ENCODE measurements at places on chromosomes 7 and 10.

- DNase-seq, result no peak
Measured at GRCh38 chr7:20539201-20539600, 76.3 kb upstream of the ABCB5 start.

DNA sequence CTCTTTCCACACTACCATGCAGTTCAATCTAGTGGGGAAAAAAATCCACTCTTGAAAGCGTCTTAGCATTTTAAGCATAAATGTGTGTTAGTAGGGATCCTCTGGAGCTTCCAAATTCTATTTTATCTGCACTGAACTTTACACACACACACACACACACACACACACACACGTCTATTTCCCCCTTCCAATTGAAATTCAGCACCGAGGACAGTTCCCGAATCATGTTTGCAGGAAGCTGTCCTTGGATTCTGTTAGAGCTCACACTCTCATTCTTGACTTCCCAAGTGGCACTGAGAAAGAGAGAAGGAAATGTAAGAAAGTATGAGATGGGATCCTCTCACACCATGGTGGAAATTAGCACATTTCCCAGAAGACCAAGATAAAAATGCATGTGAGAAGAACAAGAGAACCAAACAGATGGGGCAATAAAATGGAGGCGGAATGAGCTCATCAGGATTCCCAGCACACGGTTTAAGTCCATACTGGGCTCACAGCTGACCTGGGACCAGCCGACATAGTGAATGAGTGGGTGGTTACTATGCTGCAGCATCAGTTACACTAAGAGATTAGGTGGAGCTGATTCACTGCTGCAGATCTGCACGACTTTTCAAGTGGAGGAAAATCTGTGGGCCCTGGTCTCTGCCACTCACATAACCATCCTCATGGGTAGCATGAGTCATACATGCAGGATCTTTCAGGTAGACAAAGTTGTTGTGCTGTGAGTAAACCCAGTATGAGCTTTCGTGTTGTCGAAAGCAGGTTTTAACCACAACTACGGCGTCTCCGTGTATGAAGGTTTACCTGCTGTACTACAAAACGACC, 3.3 kb upstream of the NPTX2 start:
- DNase-seq, result no peak

DNA sequence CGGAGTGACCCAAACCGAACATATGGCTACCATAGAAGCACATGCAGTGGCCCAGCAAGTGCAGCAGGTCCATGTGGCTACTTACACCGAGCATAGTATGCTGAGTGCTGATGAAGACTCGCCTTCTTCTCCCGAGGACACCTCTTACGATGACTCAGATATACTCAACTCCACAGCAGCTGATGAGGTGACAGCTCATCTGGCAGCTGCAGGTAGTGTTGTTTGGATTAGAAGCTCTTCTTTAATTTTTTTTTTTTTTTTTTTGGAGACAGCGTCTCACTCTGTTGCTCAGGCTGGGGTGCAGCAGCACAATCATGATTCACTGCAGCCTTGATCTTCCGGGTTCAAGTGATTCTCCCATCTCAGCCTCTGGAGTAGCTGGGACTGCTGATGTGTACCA, 45.8 kb downstream of the NRF1 start:
- no peak for DNase-seq

DNA sequence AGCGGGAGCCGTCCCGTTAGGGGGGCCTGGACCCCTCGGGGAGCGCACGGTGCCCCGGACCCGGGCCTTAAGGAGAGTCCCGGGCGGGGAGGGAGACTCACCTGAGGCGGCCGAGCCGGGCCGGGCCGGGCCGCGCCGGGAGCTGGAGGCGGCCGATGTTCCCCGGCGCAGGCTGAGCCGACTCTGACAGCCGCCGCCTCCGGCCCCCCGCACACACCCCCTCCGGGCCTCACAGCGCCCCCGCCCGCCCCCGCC, at the start of gene ACHE:
Gene ACHE, minus strand, starts transcription at position 188 of the 255 bp plus-strand sequence. CDS start 1,656 bp downstream, outside the sequence.
- DNase-seq, result no peak

DNA sequence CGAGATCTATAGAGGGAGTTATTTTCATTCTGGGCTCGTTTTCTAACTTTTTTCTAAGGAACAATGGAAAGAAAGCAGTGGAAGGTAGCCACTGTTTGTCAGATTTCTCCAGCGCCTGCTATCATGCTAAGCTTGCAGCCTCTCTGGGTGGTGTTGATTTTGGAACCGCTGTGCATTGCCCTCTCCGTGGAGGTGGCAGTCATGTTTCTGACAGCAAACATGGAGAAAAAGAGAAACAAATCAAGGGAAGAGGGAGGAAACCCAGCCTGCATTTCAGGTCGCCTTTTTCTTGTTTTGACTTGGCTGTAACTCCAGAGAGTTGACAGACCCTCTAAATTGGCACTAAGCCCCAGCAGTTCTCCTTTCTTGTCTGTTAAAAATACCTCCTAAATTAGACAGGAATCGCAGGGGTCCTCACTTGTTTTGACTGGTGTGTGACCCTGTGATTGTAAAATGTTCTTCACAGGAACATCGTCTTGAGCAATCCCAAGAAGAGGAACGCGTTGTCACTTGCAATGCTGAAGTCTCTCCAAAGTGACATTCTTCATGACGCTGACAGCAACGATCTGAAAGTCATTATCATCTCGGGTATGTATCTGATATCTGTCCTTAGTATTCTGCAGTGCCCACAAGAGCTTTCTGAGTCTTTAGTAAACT, 4.8 kb downstream of the ECHDC3 start:
- DNase-seq, result no peak

GRCh38 chr10:114343623-114344505, 60.4 kb downstream of the AFAP1L2 start:
- no peak for DNase-seq

DNA sequence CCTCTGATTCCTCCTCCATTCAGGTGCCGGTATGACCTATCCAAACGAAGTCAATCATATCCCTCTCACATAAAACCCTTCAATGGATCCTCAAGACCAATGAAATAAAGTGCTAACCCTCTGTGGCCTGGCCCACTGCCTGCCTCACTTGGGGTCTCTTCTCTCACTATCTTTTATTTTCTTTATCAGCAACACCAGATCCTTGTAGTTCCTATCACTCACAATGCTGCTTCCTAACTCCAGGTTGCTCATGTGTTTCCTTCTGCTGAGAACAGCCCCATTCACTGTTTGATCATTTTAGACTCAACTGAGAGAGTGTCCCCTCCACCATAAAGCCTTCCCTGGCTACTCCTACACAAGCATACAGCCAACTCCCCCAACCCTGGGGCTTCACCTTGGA, 180.6 kb downstream of the DOCK4 start:
- DNase-seq, result no peak

- DNase-seq, result no peak
Measured at GRCh38 chr10:32386623-32387260, 39.8 kb upstream of the EPC1 start.

DNA sequence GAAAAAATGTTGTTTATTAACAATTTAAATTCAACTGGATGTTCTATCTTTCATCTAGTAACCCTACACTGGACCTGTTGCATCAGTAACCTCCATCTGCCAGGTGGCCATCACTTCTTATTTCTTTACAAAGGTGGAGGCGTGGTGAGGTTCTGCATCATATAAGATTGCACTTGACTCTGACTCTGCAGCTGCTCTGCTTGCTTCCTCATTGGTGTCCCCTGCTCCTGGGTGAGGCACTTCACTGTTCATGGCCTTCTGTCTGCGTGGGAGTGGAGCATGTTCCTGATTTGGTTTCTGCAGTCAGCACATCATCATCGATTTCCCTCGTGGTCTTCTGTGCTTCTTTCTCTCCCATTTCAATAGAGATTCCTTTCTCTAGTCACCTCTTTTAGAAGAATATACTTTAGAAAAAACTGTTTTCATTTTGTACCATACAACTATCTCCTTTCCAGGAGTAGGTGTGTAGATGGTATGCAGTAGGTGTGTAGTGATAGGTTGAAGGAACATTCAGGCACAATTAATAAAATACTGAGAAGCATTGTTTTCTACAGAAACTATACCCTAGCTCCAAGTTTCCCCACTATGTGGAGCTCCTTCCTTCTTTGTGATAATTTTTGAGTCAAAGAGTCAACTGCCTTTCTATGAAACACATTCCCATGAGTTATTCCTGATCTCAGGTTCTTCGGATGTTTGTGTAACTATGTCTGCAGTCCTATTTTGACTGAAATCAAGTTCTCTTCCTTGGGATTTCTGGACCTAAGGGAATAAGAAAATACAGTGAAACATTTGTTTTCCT, 231.7 kb upstream of the CNTNAP2 start:
- DNase-seq, result no peak

GRCh38 chr7:98250789-98251188, 1.2 kb downstream of the TECPR1 start:
- DNase-seq, result peak; percentile 11

- no peak for DNase-seq
Measured at GRCh38 chr10:61410353-61411070, 42.7 kb downstream of the TMEM26 start.

GRCh38 chr7:37065779-37066271, 341.5 kb upstream of the AOAH start:
- DNase-seq, result no peak

- no peak for DNase-seq
Measured at GRCh38 chr10:79046326-79046725, 22.4 kb upstream of the ZMIZ1 start.

DNA sequence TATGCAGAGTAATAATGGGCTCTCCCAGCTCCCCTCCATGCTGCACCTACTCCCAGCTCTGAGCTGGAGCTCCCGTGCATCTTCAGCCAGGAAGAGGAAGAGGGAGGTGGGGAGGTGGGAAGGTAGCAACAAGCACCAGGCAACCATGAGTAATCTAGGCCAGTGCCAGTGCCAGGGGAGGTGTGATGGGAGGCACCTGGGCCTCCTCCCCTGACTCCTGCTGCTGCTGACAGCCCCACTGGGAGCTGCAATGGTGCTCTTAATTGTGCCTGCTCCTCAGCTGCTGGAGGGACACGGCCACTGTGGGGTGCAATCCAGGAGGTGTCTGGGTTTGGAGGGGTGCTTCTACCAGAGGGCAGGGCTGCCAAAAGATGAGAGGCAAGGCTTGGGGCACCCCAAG, 243.0 kb downstream of the PLXNA4 start:
- no peak for DNase-seq

DNA sequence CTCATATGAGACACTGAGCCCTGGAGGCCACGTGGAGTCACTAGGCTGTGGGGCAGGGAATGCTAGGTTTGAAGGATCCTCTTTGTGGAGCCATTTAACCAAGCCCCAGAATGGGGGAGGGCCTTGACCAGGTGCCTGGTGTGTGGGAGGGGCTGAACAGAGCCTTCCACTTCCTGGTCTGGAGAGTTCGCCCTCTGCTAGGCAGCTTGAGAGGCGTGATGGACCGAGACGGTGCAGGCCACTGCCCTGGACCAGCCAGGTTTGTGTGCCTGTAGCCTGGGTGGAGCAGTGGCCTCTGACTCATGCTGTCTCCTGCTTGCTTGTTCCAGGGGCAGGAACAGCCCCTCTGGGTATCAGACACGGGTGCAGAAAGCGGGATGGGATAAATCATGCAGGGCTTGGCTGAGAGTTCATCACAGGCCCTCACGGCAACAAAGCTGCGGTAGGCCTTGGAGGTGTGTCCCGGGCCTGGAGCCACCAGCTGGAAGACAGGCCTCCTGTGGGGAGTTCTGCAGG, 27.4 kb downstream of the ADAMTS14 start:
- no peak for DNase-seq

DNA sequence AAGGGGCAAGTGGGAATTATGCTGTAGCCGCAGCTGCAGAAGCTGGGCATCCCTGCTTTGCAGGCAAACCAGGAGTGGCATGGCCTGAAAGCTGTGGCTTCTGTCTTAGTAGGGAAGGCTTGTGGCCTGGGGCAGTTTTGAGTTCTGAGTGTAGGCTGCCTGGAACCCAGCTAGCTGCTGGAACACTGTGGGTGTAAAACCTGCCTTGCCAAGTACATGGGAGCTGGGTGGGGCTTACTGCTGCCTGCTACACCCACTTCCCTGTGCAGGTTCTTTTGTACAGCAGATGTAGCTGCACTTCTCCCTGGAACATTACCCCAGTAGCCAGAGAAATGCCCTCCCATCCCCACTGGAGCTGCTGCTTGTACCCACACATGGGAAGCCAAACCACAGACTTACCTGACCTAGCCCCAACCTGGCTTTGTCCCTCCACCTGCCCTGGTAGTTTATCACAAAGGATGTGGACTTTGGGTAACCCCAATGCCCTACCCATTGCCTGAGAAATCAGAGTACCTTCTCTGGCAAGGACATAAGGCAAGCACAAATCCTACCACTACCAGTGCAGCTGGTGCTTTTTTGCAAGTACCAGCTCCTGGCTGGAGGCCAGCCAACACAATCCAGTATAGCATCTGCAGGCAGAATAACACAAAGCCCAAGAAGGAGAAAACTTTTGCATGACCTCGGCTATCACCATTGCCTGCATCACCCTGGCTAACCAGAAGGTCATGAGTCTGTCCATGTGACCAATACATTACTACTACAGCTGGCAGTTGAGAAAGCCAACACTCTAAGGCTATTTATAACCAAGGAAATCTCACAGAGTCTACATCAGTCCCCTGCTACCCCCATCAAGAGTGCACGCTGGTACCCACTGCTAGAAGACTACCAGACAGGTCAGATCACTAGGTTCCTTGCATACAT, 26.5 kb upstream of the PPP1R3A start:
- DNase-seq, result no peak

- no peak for DNase-seq
Measured at GRCh38 chr7:72037516-72037915, 374.6 kb downstream of the CALN1 start.

DNA sequence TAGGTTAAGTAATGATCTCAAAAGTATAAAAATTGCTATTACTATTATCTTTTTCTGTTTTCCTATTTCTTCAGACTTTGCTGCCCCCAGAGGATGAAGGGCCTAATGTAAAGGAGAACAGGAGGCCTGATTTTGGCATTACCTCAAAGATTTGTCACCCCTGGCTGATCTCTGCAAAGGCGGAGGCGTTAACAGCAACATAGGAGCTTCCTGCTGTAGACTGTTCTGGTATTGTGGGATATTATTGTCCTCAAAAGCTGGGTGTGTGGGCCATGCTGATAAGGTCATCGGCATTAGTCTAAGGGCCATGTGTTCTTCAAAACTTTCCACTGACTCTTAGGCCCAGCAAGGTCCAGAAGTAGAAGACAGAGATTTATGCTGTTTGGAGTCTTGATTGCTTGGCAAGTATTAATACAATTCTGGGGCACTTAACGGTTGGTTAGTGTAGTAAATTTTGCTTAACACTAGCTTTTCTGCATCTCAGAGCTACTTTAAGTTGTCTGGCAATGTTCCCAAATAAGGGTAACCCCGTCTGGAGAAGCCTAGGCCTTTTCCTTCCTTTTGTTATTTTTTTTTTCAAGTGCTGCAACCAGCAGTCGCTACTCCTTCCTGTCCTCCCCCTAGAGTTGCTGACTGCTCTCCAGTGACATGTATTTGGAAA, 14.0 kb upstream of the ENTPD1 start:
- DNase-seq, result no peak
